ENCODE measurements at places on chromosomes 5 and 9.

GRCh38 chr9:122126331-122127261 is 33.0 kb downstream of the NDUFA8 start:
- no peak for DNase-seq

DNA sequence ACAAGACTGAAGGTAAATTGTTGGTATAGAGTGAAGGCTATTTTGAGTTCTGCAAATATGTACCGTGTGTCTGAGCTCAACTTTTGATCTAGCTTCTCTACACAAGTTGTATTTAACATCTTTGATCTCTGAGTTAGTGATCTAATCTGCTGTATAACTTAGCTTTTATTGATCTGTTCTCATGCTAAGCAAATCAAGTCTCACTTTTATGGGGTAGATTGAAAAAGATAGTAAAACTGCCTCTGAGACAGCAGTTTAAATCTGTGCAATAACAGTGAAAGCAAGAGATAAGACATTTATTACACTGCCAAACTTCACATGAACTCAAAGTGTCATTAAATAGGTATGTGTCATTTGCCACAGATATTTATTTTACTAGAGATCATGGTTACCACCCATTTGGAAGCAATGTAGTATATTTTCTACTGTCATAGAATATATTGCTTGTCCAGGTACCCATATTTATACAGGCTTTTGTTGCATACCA is 477.3 kb downstream of the ISL1 start:
- no peak for DNase-seq

DNA sequence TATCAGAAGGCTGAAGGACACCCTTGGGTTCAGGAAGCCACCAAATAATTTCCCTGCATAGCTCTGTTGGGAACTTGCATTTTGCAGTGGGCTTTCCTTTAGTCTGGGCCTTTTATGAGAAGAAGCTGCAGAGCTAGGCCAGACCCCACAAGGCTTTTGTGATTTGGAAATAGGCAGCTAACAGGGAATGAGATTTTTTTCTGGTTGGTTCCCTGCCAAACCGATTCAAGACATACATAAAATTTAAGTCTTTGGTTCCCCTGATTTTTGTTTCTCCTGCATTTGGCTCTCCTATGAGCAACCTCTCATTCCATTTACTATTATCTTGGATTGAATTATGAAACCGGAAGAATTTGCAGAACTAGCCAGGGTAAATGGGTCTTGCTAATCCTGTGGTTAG is 81.5 kb upstream of the PTCH1 start:
- DNase-seq, result no peak

GRCh38 chr5:181059297-181060230 is 19.5 kb downstream of the BTNL9 start:
- no peak for DNase-seq

DNA sequence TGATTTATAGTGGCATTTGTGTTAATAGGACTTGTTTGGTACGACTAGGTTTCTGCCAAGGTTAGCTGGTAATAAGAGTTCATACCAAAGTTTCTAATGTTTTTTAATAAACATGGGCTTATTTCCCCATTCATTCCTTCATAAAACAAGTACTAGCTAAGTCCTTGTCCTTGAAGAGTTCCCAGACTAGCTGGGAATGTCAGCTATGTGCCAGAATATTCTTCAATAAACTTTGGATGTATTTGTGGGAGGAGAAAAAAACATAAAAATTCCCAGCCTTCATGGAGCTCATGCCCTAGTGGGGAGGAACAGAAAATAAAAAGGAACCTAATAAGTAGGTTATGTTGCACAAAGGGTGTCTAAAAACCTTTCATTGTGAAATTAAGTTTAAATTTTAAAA is 176.9 kb downstream of the DENND1A start:
- DNase-seq, result no peak

GRCh38 chr5:109399092-109399759 is 10.5 kb downstream of the PJA2 start:
- DNase-seq, result no peak

- no peak for DNase-seq
Measured at GRCh38 chr9:36151316-36152210, 15.0 kb downstream of the GLIPR2 start.

GRCh38 chr9:73437758-73438157 is 286.1 kb downstream of the ANXA1 start:
- no peak for DNase-seq

- DNase-seq, result no peak
Measured at GRCh38 chr9:115296831-115297565, 179.0 kb upstream of the TNC start.

DNA sequence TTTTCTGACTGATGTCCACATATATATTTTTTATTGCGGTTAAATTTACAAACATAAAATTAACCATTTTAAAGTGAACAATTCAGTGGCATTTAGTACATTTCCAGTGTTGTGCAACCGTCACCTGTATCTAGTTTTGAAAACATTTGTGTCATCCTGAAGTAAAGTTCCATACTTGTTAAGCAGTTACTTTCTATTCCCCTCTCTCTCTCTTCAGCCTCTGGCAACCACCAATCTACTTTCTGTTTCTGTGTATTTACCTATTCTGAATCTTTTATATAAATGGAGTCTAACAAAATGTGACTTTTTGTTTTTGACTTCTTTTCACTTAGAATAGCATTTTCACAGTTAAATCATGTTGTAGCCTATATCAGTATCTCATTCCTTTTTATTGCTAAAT is 480.1 kb upstream of the SMARCA2 start:
- DNase-seq, result no peak

- no peak for DNase-seq
Measured at GRCh38 chr9:92641092-92641809, 28.7 kb downstream of the IPPK start.

- DNase-seq, result no peak
Measured at GRCh38 chr9:114611516-114612271, 603 bp downstream of the TMEM268 start.

DNA sequence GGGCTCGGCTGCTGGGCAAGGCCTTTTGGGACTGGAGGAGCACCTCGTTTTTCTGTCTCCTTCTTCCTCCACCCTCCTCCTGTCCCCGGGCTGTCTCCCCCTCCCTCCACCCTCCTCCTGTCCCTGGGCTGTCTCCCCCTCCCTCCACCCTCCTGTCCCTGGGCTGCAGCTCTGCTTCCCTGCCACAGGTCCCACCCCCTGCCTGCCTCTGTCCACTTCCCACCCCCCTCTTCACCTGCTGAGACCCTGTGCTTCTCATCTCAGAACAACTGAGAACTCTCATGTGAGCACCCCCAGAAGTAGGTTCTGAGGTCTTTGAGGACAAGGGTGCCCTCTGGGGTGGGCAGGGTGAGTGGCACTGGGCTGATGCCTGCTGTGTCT is 5.8 kb upstream of the TOR4A start:
- no peak for DNase-seq

GRCh38 chr5:14676320-14676719 is 11.8 kb downstream of the OTULIN start:
- no peak for DNase-seq

Measured in NCI-H2227 treated with DMSO at 0.1 percent for 48 hours (cell line).